ENCODE measurements at places on chromosomes 4 and X.

GRCh38 chr4:154485127-154485773, 6.3 kb downstream of the DCHS2 start:
- no peak for DNase-seq

GRCh38 chr4:67020438-67020797, 524.9 kb downstream of the CENPC start:
- no peak for DNase-seq

DNA sequence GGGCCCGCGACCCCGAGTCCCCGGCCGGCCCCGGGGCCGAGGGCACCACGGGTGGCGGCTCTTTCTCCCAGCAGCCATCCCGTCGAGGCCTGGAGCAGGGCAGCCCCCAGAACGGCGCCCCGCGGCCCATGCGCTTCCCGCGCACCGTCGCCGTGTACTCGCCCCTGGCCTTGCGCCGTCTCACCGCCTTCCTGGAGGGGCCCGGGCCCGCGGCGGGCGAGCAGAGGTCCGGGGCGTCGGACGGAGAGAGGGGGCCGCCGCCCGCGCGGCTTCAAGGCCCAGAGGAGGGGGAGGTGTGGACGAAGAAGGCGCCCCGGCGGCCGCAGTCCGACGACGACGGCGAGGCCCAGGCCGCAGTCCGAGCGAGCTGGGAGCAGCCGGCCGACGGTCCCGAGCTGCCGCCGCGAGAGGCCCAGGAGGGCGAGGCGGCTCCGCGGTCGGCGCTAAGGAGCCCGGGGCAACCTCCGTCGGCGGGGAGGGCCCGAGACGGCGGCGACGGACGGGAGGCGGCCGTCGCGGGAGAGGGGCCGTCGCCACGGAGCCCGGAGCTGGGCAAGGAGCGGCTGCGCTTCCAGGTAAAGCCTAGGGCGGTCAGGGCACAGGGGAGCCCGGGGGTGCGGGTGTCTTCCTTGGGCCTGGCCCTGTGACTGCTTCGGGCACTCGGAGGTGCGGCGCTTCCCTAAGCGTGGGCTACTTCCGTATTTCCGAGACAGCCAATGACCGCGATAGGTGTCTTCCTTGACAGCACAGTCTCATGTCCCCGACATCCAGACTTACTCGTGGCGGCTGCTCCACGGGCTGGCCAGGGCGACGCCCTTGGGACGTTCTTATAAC, 845 bp downstream of the ZAR1 start:
- no peak for DNase-seq

GRCh38 chrX:19867411-19867732, 20.0 kb downstream of the SH3KBP1 start:
- DNase-seq: no peak

GRCh38 chrX:153775293-153776119, 5.3 kb upstream of the SRPK3 start:
- no peak for DNase-seq

GRCh38 chr4:126058596-126058995, 743.8 kb downstream of the FAT4 start:
- DNase-seq: no peak

DNA sequence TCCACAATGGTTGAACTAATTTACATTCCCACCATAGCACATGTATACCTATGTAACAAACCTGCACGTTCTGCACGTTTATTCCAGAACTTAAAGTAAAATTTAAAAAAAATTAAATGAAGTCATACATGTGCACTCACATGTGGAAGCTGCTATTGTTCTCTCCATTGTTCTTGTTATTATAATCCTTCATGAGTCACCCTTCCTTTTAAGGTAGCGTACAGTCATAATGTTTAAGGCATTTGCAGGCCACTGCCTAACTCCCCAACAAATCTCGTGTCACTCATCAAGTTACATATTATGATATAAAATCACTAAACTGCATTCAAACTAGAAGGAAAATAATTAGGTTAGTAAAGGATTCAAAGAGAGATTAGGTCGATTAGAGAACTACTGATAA, 63.6 kb downstream of the SLC7A11 start:
- peak; percentile 18 for DNase-seq

DNA sequence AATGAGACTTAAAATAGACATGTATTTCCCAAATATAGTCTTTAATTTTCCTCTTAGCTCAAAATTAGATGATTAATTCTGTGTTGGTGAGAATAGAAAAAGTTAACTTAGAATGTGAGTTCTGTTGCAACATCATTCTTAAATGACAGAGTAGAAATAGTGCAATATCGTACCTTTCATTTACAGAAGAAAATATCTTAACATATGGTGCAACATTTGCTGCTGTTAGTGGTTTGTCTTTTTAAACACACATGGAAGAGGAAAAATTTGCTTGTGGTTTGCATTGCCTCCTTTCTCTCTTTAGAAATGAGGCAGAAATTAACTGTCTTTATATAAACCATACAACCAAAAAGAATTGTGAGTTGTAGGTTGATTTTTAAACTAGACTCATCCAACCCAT, 39.3 kb upstream of the FHDC1 start:
- no peak for DNase-seq

DNA sequence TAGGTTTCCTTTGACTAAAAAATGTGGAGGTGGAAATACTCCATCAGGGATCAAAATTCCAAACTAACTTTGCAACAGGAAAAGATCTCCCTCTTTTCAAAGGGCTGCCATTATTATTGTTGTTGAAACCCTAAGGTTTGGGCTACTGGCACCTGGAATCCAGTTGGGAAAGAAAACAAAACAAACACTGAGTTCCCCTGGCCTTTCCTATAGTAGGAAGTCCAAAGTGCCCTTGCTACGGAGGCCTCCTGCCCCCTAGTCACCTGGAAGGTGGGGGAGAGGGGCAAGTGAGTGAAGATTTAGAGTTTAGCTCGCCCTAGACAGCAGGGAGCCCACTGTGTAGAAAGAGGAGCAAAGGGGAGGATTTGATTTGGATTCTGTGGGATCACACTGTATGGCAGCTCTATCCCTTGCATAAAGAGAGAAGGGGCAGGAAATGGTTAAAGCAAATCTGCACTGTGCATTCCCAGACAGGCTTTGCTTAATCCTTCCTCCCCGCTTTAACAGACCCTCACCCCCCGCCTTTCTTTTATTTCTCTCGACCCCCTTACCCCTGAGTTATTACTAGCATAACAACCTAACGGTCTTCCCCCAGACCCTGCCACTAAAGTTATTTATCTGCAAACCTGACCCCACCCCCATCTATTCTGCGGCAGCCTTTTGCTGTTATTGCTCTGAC, 627 bp upstream of the FAT4 start:
- DNase-seq: no peak

DNA sequence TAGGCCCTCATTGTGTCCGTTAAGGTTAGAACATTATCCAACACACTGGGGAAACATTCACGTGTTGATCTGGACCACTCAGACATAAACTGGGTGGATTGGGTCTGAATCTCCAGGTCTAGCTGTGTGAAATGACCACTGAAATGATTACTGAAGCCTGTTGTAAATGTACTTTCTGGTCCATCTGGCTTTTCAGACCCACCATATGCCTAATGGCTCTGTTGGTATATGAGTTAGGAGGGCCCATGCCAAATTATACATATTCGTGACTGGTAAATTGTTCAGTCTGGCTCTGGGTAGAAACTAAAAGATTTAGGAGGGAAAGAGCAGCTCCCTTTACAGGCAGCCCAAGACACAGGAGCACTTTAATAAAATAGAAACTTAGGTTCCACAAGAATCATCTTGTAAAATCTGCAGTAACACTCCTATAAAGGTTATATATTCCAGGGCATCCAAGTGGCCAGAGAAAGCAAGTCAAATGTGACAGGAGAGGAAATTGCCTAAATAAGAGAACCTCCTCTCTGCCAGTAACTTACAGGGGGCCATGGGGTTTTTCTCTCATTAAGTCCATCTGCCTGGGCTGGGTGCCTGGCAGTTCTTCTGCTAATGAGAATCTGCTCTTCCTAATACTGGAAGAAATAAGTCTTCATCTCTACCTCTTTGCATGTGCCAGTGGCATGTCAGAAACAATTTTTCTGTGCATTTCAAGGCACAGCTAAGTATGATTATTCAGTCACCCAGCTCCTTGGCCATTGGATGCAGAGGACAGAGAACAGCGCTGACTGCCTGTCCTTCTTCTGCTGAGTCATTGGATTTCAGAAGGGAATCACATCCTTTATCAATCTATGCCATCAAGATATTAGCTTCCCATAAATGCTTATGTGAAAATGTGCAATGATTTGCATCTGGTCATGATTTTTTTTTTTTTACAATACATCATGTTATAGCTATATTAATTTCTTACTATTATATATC, 112.6 kb downstream of the GLRA2 start:
- DNase-seq: no peak

- DNase-seq: peak; percentile 5
These were observed 16.1 kb upstream of the SULT1E1 start for GRCh38 chr4:69876071-69876470.

- no peak for DNase-seq
These were observed 9.6 kb downstream of the AFP start for GRCh38 chr4:73445383-73446335.

DNA sequence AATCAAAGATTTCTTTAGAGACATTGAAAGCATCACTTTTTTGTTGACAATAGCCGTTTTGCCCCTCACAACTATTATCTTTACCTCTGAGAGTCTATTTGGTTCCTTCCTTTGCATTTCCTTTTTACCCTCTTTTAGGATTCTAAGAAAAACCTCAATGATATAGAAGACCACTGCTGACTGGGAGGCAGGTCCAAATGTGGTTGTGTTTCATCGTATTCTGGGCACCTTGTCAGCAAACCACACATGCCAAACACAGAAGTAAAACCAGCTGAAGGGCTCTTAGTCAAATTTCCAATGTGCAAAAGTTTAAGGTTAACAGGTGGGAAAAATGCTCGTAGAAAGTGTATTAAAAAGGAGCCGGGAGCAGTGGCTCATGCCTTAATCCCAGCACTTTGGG, 5.1 kb upstream of the PRMT9 start:
- no peak for DNase-seq

DNA sequence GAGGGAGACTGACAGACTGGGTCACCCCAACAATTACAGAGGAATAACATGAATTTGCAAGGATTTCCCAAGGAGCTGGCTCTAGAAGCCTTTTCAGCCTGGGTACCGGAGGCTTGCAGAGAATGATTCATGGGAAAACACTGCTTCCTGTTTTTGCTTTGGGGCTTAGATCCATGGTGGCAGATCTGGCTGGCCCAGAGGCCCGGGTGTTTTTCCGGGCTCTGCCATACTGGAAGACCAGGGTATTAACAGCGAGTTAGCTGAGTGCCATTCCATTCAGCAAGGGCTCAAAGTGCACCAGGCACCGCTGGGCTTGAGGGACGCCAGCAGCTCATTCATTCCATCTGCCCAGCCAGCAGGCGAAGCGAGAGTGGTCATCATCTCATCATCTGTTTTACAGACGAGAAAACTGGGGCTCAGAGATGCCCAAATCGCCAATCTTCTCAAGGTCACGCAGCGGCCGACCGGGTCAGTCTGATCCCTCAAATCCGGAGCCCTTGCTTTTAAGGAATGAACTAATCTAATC, 1.3 kb downstream of the WDR1 start:
- DNase-seq: peak; percentile 29

DNA sequence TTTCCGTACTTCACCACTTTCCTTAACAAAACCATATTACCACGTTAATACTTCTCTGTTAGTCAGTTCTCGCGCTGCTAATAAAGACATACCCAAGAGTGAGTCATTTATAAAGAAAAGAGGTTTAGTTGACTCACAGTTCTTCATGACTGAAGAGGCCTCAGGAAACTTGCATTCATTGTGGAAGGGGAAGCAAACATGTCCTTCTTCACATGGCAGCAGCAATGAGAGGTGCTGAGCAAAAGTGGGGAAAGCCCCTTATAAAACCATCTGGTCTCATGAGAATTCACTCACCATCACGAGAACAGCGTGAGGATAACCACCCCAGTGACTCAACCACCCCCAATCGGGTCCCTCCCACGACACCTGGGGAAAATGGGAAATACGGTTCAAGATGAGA, 289.8 kb upstream of the CLNK start:
- no peak for DNase-seq

DNA sequence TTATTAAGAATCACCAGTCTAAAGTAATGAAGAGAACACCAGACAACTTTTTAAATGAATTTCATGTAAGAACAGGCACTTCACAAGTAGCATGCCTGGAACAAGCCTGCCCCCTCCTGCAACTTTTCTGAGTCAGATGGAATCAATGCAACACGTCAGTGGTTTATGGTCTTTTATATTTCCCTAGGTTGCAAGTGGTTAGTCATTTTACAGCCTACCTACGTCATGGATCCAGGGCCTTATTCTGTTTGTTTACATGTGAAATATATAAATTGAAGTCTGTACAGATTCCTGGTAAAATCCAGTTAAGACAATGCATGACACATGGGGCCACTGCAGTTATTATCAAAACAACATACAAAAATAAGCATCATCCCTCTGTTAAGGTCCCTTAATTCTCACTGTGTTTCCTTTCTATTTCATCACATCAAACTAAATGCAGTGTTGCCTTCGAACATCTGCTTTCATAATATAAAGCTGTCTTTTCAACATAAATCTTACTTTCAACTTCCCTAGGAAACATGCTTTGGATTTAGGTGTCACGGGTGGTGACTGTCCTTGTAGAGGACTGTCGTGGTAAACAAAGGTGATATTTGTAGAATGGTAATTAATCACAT, 309.3 kb downstream of the FRMPD4 start:
- peak; percentile 18 for DNase-seq

GRCh38 chr4:139319571-139319970, 17.3 kb upstream of the NDUFC1 start:
- no peak for DNase-seq

DNA sequence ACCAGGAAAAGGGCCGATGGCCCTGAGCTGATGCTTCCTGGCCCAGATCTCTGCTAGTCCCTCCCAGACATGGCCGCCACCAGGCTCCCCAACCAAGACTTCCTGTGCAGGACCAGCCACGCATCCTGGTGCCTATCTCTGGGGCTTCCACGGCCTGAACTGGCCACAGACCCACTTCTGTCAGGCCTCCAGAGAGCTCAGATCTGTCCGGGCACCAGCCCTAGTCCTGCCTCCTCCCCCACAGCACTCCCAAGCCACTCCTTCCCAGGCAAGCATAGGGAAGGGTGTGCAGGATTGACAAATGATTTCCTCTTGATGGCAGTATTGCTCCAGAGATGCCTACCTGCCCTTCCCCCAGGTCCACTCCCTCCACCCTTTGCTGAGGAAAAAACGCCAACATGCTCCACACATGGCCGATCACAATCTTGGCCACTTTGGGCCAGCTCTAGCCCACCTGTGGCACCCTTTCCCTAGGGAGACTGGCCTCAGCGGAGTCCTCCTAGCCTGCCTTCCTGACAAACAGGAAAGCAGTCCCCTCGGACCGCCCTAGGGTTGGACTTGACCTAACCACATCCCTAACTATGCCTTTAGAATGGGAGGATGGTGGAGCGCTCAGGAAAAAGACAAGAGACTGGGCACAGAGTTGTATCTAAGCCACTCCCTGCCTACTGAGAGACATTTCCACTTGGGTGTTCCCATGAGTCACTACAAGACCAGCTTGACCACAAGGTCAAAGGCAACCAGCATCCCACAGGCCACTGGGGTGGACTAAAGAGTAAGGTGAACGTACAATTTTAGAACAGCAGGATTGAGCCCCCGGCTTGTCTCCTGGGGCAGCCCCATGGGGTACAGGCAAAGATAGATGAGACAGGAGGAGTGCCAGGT, 277.5 kb upstream of the AGTR2 start:
- peak; percentile 64 for DNase-seq

GRCh38 chr4:83213640-83214039, 71.0 kb downstream of the COQ2 start:
- DNase-seq: no peak

- DNase-seq: no peak
These were observed 6.8 kb downstream of the PPARGC1A start for GRCh38 chr4:23882976-23883531.

- peak; percentile 31 for DNase-seq
These were observed 673.6 kb upstream of the TENM3 start for GRCh38 chr4:181569553-181569952.

- DNase-seq: peak; percentile 7
These were observed 4.4 kb downstream of the ADGRL3 start for GRCh38 chr4:61204353-61205060.
